Stimulated activated CD4-positive, alpha-beta T cell treated with anti-CD3 and anti-CD28 coated beads, Interleukin-1b, Interleukin-23, amount 100 ng/mL, for 4 hours (primary cell): ENCODE measurements at places on chromosomes 2 and 18.

GRCh38 chr18:49026501-49027373 is 76.0 kb upstream of the SMAD7 start:
- no peak for DNase-seq

DNA sequence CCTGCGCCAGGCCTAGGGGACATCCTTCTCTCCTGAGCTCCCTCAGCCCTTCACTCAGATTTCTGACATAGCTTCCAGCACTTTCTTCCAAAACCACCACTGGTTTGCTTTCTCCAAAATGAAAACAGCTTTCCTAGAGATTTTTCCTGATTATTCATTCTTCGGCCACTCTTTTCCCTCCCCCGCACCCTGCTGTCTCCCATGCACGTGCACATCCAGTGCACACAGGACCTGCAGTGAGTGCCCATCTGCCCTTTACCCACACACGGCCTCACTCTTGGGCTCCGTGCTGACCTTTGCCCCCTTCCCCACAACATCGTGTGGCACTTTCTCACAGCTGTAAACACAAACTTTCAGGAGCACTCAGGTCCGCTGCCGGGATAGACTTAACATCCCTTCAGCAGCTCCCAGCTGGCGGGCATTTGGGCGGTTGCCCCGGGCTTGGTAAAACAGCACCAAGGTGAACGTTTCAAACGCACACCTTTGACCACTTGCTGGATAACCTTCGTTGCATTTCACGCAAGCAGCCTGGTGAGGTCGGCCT is 25.8 kb downstream of the KIF1A start:
- no peak for DNase-seq

GRCh38 chr2:3116371-3116770 is 261.2 kb downstream of the EIPR1 start:
- DNase-seq = no peak

DNA sequence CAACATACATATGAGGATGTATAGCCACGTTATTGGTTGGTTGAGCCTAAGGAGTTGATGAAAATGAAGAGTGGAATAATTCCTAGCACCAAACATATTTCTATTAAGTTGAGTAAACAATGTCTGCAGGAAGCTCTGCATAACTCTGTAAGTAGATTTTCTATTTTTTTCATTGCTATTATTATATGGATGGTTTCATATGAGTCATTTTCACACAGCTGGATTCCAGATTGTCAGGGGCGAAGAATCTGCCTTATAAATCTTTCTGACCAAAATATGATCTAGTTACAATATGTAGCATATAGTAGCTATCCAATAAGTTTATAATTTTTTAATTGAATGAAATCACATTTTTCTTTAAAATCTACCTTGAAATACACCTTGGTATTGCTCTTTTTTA is 468.0 kb upstream of the PKDCC start:
- DNase-seq = no peak

DNA sequence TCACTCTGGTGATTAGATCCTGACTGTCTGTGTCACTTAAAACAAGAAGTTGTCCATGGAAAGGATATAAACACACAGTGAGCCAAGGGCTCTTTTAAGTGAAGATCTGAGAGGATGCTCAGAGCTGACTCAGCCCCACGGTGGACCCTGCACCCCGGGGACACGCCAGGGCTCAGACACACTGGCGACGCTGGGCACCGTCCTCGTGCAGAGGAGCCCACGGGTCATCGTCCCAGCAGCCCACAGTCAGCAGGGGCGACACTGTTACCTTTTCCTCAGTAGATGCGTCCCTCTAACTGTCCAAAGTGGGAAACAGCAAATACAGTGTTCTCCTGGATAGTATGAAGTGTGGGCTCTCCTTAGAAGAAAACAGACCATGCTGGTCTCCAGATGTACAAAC is 225.6 kb downstream of the HDAC4 start:
- no peak for DNase-seq

GRCh38 chr2:102080451-102081242 is 61.9 kb upstream of the IL1R1 start:
- no peak for DNase-seq

DNA sequence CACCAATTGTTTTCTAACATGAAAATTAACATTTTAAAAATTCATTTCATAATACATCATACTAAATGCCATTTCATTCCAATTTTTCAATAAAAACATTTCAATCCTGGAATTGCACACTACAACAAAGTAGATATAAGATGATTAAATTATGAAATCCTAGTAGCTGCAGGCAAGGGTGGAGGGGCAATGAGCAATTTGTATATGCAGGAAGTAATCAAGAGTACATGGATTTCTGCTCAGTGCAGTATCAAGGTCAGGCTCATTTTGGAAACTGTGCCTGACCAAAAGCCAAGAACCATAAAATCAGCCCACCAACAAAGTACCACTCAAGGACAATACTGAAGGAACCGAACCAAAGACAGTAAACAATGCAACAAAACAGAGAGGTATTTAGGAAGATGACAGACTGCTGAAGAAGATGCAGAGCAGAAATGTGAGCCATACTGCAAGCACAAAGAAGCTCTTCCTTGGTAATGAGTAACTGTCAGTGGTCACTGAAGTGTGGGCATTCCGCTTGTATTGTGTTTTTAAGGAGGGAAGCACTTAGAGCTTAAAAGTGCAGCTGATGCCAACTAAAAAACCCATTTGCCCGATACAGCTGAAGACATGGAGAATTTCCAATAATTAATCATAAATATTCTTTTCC is 34.5 kb upstream of the DSEL start:
- no peak for DNase-seq

DNA sequence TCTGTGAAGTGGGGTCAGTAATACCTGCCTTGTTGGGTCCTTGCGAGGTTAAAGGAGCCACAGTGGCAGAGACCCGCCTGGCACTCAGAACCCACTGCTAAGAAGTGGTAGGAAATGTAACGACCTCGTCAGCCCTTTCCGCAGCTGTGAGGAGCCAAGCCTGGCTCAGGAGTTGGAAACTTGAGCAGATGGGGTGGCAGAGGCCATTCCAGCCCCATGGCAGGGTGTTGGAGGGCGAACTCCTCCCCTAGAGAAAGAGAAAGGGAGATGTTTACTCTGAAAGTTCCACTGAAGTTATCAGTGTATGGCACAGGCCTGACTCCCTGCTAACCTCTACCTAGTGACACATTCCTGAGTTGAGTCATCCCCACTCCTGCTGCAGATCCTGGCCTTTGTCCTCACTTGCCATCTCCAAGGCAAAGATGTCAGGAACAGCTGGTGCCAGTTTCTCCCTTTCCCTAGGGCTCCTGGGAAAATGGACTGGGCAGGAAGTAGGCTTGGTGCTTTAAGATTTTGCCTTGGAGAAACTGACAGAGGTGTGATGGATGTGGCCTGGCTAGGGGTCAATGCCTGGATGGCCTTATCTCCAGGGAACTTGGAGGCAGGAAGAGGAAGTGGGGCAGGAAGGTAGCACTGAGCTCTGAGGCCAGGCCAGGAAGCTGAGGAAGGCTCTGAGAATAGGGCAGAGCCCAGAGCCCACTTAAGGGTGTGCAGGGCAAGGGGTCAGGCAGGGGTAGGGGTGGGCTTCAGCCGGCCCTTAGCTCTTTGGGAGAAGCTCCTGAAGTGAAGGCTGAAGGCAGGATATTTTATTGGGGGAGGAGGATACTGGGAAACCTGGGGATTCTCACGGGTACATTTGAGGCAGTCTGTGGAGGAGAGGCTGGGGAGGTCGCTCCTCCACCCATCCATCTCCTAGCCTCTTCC is 888 bp downstream of the VAMP5 start:
- DNase-seq = no peak

DNA sequence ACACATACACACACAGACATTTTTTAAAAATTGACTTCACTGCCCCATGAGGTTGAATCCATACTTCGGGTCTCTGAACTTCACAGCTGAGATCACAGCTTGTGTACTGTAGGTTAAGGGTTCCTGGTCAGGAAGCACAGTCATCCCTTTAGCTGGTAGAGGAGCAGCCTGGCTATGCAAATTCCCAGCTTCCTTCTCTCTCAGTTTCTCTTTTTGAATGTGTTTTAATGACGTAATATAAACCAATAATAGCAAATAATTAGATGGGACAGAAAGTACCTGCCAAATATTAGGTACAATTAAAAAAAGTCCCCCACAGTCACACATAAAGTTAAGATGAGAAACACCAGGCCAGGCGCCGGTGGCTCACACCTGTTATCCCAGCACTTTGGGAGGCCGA is 178.7 kb downstream of the ZNF385B start:
- DNase-seq = no peak

- no peak for DNase-seq
Observed at GRCh38 chr2:12720278-12720620, 3.5 kb downstream of the TRIB2 start.

DNA sequence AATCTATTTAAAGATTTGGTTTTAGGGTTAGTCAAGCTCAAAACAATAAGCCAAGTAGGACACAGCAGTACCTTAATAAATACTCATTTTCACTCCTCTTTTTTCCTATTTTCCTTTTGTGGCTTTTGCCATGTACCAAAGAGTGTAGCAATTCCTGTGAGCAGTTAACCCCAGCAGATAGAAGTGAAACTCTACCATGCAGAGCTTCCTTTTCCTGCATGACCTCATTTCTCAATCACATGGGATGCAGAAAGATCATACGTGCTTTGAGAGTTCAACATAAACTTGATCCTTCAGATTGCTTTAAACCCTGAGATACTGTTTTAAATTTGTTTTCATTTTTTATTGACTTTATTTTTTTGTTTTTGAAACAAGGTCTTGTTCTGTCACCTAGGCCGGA is 99.1 kb upstream of the ARHGAP15 start:
- DNase-seq = no peak

DNA sequence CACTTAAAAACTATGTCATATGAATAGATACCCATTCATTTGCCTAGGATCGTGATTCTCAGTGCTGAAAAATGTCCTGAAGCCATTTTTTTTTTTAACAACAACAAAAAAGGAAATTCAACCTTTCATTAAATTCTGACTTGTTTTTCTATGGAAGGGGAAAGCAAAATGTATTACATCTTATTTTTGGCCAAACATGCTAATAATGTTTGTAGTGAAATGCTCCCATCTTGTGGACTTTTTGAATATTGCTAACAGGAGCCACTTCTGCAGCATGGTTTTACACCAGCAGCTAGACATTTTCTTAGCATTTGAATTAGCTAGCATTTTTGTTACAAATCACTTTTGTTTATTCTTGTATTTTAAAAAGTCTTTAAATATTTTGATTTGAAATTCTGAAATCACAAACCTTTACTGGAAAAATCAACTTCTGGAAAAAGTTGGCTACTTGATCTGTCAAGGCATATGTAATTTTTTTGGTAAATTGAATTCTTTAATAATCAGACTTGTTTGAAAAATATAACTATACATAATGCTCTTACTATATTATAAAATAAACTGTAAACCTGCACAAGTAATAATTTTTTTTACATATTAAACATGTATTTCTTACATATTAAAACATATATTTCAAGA is 75.8 kb downstream of the KIDINS220 start:
- DNase-seq = no peak

- DNase-seq = no peak
Observed at GRCh38 chr2:84838434-84839145, 42.3 kb downstream of the TRABD2A start.

GRCh38 chr18:7064346-7064745 is 53.3 kb downstream of the LAMA1 start:
- DNase-seq = no peak

- no peak for DNase-seq
Observed at GRCh38 chr2:41940745-41941063, 107.1 kb upstream of the PKDCC start.

DNA sequence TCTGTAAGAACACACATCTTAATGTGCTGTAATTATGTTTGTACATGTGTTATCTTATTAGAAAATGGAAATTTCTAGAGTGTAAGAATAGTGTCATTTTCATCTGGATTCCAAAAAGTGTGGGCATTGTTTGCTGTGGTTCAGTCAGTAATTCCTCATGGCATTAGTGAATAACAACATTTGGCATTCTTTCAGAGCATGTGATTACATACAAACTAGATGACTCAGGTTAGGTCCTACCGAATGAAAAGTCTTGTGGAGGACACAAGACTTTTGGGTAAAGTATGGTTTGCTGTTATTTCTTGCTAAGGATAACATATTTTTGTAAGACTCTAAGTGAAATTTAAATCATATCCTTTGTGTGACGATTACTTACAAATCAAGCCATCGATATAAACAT is 593.1 kb upstream of the NRXN1 start:
- no peak for DNase-seq

DNA sequence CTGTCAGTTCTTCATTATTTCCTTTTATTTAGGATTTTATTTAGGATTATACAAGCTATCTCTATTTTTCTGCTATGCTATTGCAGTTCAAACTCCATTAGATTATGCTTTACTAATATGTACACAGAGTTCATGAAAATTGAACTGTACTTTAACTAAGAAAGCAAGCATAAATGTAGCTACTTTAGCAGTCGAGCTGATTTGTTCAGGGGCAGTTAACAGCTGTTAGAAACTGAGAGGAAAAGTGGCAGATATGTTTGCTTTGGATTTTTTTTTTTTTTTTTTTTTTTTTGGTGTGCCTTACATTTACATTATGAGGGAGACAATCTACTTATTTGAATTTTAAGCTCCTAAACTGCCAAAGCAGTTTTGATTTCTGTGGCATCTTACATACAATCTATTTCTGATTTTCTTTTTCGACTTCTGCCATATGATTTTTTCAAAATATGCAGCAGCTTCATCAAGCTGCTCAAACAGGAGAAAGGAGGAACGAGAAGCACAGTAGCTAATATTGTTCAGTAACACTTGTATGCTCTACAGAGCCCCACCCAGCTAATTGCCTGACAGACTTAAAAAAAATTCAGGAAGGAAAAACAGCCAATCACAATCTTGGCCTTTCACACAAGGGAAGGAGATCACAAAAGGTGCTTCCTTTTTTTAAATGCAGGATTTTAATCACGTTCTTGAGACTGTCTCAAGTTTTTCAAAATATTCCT is 233.4 kb upstream of the SIX3 start:
- no peak for DNase-seq

- DNase-seq = no peak
Observed at GRCh38 chr2:187157046-187157445, 291.0 kb downstream of the CALCRL start.

DNA sequence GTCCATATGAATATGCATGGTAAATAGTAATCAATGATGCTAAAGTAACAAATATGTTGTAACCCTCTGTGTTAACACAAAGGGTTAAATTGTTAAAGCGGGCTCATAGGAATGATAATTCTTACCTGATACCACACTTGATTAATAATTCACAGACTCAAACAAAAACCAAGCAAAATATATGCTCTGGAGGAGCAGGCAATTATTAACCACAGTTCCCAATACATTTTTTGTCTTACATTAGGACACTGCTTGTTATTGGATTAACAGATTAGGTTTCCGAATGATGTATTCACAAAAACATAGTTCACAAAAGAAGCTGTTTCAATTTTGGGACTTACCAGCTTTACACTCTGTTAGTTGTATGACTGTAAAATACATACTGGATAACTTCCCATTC is 300.9 kb upstream of the LRRTM4 start:
- no peak for DNase-seq

GRCh38 chr2:68371581-68371980 is 6.5 kb downstream of the PLEK start:
- no peak for DNase-seq

- DNase-seq = no peak
Observed at GRCh38 chr2:159226059-159226461, 60.4 kb downstream of the WDSUB1 start.
